HAP-1 (cell line): ENCODE measurements at places on chromosomes 4 and X.
A peak's percentile ranks its signal among the peaks of the same experiment; 100 is the strongest.

DNA sequence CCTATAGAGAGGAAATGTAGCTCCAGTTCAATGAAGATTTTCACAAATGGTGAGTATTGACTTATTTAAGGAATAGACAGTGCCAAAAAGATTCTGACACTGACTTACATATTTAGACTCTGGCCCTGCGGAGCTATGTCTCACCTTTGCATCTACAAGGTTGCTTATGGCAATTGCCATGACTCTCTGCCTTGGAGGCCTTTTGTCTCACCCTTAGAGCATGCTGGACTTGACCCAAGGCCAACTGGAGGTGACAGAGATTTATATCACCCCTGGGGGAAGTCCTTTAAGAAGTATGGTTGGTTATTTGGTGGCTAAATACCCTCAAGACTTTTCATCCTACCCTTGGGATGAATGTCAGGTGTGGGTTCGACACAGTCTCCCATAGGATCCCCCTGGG is 4.5 kb upstream of the ETDC start:
- no peak for DNase-seq

DNA sequence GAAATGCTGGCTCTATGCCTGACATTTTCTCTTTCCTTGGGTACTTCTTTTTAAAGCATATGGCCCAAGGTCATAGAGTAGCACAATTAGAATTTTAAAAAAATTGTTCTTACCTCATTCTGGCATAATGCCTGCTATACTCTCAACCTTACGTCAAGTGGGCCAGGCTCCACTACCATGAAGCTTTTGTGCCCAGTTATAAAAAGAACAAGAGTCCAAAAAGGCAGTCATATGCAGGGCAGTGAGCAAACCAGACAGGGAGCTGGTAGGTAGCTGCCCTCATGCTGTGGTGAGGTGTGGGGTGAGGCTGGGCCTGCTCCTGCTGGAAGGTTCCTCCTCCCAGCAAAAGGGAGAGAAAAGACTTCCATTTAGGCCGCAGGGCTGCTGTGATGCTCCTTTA is 64.4 kb upstream of the UCP1 start:
- no peak for DNase-seq

GRCh38 chr4:82354788-82355187 is 19.0 kb downstream of the HNRNPD start:
- no peak for DNase-seq

DNA sequence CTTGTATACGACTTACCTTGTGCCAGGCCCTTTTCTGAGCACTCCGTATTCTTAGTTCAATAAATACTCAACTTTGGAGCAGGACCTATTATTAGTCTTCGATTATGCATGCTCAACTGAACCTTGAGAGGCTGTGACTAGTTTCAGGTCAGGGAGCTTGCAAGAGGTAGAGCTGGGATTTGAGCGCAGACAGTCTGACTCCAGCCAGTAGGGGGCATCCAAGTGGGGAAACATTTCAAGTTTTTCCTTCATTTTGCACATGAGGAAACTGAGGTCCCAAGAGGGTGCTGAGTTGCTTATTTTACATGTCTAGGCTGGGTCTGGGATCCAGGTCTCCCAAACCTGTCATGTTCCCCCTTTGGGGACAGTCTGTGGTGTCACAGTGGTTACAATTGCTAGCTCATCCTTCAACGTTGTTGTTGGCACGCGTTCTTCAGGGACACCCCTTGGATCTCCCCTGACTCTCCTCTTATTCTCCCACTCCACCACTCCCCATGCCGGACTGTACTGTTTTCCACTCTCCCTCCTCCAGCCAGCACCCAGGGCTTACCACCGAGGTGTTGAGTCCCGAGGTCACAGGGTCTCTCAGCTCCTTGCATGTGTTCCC is 6.7 kb upstream of the PRICKLE3 start:
- peak; percentile 58 for DNase-seq
